AG04449 (cell line): ENCODE measurements at places on chromosomes 2 and 18.

GRCh38 chr18:33820517-33821371 is 242.7 kb downstream of the ASXL3 start:
- DNase-seq, result no peak

DNA sequence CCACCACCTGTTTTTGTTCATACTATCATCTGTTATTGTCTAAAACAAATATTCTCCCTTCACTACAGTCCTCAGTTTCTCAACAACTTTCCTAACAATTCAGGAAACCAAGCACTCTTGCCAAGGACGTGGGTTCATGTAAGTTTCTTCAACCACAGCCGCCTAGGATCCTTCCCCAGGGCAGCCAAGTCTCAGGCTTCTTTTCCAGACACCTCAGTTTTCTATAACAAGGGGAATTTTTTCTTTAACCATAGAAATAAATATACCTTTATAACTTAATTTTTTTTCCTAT is 39.4 kb upstream of the AGPS start:
- no peak for DNase-seq

DNA sequence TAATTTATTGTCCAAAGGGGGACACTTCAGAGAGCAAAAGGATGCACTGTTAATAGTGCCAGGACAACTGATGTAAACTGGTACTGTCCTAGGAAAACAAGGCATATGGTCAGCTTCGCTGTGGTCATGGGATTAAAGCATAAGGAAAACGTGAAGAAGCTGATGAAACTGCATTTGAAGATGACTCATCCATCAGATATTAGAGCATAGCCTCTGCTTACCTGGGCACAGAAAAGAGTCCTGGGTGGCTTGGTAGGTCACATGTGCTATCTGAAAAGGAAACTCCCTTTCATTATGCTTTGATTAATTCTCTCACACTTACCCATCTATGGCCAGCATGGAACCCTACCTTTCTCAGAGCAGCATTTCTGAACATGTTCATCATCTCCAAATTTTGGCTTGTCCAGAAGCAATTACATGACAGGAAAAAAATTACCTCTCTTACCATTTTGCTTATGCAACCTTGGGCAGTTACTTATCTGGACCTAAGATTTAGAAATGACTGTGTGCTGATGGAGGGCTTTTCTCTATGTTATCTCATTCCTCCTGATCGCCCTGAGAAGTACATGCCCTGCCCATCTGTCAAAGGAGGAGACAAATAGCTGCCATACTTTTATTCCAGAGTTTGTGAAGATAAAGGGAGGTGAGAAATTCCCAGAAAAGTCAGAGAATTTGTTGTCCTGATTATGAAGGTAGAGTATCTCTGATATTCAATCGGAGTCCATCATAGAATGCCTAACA is 275.3 kb upstream of the SLC14A2 start:
- no peak for DNase-seq

GRCh38 chr2:112000399-112001135 is 54.5 kb upstream of the TMEM87B start:
- no peak for DNase-seq

- no peak for DNase-seq
Observed at GRCh38 chr2:50069454-50069853, 915.1 kb upstream of the FSHR start.

- no peak for DNase-seq
Observed at GRCh38 chr2:25228848-25229278, 60.5 kb upstream of the POMC start.

- no peak for DNase-seq
Observed at GRCh38 chr2:221103930-221104329, 468.2 kb downstream of the EPHA4 start.

DNA sequence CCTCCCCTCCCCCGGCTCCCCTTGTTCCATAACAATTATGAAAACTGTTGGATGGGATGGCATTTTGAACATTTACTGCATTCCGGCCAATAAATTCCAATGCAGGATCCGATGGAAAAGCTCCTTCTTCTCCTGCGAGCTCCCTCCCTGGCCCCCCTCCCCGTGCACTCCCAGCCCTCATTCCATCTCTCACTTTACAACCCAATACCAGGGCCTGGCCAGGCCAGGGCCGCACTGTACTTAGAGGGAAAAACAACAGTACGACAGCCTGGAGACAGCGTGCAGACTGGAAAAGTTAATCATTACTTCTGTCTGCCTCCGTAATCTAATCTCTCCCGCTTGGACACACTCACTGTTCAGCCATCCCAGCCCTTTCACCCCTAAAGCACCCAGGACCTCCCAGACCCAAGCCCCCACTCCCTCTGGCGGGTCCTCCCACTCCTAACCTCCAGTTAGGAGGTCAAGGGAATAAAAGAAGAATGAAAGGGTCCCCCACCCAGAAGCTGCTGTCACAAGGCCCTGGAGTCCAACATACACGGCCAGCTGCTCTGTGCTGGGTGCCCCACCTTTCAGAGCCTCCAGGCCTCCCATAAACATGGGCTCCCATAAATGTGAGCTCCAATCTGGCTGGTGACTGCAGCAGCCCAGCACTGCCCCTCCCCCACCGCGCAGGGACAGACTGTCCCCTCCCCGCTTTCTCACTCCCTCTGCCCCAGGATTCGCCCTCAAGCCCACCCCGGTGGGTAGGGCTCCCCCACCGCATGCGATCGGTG is 20.6 kb downstream of the SMAD7 start:
- no peak for DNase-seq

- DNase-seq, result no peak
Observed at GRCh38 chr18:36963464-36963863, 134.5 kb downstream of the KIAA1328 start.

GRCh38 chr2:12302140-12302539 is 414.6 kb upstream of the TRIB2 start:
- no peak for DNase-seq

DNA sequence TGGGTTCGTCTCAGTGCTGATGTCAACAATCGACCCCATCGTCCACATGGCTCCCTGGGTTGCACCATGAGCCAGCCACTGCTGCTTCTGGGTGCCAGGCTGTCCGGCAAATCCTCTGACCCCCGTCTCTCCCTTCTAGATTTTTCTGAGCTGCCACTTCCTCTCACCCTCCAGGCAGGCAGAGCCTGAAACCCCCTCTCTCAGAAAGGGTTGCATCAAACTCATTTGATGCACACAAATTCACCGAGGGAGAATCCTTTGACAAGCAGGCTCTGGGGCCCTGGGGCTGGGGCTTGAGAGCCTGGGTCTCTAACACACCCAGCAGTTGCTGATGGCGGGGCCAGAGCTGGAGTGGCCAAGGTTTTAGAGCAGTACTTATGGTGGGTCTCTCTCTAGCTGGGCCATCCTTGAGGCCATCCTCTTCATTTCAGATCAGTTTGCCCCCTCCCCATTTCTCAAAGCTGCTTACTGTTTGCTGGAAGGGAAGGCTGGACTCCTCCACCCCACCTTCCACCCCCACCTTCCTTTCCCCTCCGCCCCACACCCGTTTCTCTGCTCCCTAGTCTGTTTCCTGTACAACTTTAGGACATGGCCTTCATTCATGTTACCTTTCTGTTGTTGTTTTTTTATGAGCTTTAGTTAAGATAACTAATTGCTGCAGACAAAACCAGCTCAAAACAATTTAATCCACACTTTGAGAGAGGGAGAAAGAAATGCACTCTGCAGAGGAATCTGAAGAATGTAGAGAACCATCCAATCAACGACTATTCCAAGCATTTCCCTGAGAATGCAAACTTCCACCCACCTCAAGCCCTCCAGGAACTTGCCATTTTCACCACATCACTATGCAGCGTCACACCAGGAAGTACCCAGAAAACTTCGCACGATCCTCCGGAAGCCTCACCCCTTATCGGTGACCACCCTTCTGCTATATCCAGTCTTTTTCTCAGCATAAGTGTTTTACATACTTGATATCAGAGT is 69.5 kb downstream of the ARL4C start:
- DNase-seq, result peak; percentile 78

DNA sequence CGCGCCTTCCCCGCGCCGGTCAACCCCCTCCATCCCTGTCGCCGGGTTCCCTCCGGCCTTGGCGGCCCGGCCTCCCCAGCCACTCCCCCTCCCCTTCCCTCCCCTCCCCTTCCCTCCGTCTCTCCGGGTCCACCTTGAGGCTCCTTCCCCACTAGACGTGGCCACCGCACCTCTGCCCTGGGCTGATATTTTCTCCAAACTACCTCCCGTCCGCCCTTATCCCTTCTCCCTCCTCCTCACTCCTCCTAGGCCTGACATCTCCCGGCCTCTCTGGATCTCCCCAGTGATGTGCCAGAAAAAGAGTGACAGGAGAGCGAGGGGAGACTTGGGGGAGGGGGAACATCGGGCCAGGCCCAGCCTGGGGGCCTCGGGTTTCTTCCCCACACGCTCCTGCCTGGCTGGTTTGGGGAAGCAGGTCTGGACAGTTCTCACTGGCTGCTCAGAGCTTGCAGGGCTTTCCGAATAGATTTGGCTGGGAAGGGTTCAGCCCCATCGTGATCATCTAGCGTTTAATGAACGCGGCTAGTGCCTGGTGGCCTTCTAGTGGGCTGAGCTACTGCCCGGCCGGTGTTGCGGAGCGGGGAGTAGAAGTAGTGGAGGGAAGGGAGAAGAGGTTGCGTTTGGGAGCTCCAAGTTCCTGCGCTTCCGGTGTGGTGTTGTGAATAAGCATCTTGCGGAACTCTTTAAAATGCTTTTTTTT is 641 bp downstream of the MAPRE3 start:
- DNase-seq, result no peak

- no peak for DNase-seq
Observed at GRCh38 chr2:127164761-127165538, 55.1 kb downstream of the CYP27C1 start.

DNA sequence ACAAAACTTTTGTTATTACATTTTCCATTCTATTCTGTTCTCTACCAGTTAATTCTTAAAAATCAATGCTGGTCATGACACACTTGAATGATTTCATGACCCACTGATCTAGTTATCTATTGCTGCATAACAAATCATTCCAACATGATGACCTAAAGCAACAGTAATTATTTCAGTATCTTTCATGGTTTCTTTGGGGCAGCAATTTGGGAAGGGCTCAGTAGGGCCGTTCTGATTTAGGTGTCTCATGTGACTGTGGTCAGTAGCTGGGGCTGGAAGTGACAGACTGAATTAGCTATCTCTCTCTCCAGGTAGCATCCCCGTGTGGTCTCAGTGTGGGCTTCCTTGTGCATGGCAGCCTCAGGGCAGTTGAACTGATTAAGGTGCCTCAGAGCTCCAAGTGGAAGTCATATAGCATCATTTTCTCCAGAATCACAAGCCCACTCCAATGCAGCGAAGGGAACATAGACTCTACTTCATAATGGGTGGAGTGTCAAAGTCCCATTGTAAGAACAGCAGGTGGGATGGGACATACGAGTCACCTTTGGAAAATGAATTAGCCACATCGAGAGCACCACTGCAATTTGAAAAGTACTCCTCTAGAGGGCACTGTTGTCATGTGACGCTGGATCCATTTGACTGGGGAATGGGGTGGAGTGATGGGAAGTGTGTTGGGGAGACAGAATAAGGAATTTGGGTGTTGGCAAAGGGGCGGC is 39.1 kb upstream of the FAM136A start:
- DNase-seq, result no peak

DNA sequence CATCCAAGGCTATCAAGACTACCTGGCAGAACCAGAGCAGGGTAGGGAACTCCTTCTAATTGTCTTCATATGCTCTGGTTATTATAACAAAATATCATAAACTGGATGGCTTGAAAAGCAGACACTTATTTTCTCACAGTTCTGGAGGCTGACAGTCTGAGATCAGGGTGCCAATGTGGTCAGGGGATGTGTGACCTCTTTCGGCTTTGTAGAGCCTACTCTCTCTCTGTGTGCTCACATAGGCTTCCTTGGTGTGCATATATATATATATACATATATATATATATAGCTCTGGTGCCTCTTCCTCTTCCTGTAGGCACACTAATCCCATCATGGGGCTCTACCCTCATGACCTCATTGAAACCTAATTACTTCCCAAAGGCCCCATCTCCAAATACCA is 101.6 kb downstream of the ARL6IP6 start:
- no peak for DNase-seq

DNA sequence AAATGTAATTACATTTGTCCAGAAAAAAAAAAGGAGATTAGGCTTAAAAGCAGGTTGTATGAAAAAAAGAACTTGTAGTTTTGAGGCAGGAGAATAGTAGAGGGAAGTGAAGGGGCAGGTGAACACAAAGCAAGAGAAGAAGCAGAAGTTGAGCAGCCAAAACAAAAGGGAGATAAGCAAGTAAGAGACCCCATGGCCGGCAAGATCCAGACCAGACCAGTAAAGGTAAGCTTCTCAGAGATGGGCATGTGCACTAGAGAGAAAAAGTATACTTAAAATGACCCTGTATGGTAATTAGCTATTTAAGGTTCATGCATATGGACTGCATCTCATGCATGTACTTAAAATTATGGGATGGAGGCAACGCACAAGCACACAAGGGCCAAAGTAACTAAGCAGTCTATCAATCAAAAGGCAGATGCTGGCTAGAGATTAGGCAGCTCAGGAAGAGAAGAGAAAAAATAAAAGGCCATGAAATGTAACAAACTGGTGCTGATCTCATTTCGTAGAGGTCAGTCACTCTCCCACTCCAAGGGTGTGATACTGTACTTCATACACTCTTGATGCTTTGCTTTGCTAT is 9.7 kb downstream of the SIGLEC15 start:
- DNase-seq, result no peak

GRCh38 chr2:234550511-234551107 is 53.7 kb upstream of the ARL4C start:
- no peak for DNase-seq

DNA sequence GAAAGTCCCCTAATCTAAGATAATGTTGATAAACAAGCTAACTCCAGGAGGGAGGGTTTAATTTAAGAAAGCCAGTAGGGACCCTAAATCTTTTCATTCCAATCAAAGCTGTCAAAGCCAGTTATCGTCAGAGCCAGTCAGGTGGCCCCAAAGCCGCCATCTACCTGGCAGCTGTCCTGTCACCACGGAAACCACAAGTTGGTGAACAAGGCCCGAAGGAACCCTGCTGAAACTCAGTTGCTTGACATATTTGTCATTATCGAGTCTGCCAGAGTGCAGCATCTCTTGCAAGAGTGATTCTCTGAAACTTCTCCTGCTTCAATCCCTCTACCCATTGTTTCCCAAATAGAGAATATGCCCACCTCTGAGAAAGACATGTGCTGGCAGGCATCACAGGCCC is 30.8 kb upstream of the POLE4 start:
- no peak for DNase-seq

DNA sequence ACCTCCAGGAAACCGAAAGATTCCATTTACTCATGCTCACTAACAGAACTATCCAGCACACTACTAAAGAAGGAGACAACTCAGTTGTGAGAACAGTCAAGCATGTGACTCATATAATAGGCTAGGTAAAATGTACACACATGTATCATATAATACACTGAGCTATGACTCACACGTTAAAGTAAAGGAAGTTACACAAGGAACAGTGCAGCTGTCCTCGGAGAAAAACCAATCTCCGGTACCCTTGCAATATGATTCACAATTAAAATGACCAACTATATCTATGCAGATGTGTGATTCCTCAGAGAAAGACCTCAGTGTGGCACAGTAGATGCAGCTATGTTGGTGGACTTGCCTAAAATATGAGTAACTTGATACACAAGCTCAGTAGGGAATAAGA is 76.5 kb downstream of the STRN start:
- peak; percentile 87 for DNase-seq

DNA sequence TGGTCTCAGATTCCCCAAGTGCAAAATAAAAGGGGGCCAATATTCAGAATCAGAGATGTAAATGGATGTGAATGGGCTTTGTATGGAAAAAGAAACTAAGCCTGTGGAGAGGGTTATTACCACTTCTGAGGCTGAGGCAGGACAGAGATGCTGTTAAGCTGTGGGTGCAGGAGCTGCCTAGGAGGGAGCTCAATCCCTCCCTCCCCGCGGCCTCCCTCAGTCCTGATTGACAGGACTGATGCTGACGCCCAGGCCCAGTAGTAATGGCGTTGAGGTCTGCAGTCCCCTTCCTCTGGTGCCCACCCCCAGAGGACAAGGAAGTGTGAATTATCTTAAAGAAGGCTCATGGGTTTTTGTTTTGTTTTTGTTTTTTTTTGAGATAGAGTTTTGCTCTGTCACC is 40.4 kb downstream of the PSD4 start:
- no peak for DNase-seq
